ENCODE measurements at places on chromosomes 7 and 10. TPM values are rescaled to one million over a fixed set of nuclear protein-coding genes. Genes with fewer than 3 reads are reported as not detected.

The SMURF1 gene
- polyA plus RNA-seq: 16.6 TPM

The LRRN3 gene
- polyA plus RNA-seq: 12.0 TPM

The SLC25A40 gene
- 9.3 TPM for polyA plus RNA-seq

The CYP2C8 gene
- polyA plus RNA-seq: 0.09 TPM

The SPDYE16 gene
- polyA plus RNA-seq: not detected

The GPNMB gene
- 6.8 TPM for polyA plus RNA-seq

The CH25H gene
- 1.1 TPM for polyA plus RNA-seq

The CYP2C19 gene
- polyA plus RNA-seq: not detected

The SPDYE11 gene
- 0.06 TPM for polyA plus RNA-seq

DNA sequence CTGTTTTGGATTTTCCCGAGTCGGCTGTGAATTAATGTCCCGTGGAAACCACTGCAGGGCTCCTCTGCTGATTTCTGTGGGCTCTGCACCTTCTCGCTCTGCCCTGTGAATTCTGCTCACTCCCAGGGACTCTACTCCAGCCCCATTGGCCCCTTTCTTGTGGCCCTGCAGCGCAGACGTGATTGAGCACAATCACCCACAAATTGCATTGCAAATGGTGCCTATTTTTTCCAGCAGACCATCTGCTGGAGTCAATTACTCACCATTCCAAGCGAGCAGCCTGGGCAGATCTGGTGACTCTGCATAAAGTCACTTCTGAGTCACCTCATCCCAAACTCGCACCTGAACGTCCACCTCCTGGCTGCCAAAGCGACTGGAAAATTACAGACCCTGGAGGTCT lies 235.8 kb downstream of the PAXIP1 start:
- DNase-seq: no peak

- no peak for DNase-seq
These were observed 40.4 kb downstream of the RASGEF1A start for GRCh38 chr10:43226441-43226840.

GRCh38 chr10:74227697-74228424 lies 76.8 kb downstream of the ADK start:
- no peak for DNase-seq

GRCh38 chr10:22321156-22321923 lies 441 bp downstream of the BMI1 start:
- no peak for DNase-seq

DNA sequence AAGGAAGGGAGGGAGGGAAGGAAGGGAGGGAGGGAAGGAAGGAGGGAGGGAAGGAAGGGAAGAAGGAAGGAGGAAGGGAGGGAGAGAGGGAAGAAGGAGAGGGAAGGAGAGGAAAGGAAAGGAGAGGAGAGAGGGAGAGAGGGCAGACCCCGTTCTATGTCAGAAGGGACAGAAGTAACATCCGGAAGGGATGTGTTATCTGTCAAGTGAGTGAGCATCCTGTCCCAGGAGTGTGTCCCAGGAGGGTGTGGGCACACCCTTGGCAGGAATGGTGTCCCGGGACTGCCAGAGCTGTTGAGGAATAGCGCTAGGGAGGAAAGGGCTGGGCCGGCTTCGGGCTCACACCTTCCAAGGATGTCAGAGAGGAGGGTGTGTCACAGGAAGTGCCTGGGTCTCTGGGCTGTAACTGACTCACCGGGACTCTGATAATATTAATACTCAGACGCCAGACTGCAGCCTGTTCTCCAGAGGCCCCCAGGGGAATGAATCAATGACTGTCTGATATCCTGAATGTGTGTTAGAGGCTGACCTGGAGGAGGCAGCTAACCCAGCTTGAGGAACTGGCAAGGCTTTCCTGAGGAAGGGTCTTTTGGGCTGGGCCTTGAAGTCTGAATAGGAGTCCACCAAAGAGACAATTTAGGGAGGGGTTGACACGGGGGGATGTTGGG lies 125.6 kb upstream of the TNRC18 start:
- no peak for DNase-seq

- no peak for DNase-seq
These were observed 12.8 kb downstream of the LRRN3 start for GRCh38 chr7:111103678-111104274.

- no peak for DNase-seq
These were observed 345.6 kb upstream of the LRGUK start for GRCh38 chr7:133781486-133782090.

- no peak for DNase-seq
These were observed 6.2 kb upstream of the MBL2 start for GRCh38 chr10:52778511-52779392.

DNA sequence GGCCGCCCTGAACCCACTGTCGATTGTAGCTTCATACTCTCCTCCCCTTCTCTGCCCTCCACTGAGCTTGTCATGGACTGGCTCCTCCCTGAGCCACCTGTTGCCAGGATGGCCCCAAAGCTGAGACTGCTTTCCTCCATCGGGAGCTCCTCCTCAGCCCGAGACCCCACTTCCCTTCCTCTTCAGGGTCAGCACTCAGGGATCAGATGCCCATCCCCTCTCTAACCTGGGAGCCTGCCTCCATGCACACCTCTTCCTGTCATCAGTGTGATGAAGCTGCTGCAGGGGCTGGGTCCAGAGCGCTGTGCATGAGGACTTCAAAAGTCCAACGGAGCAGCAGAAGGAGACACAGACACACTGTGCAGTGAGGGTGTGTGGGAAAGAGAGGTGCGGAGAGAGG lies 201.1 kb downstream of the WDR37 start:
- no peak for DNase-seq

DNA sequence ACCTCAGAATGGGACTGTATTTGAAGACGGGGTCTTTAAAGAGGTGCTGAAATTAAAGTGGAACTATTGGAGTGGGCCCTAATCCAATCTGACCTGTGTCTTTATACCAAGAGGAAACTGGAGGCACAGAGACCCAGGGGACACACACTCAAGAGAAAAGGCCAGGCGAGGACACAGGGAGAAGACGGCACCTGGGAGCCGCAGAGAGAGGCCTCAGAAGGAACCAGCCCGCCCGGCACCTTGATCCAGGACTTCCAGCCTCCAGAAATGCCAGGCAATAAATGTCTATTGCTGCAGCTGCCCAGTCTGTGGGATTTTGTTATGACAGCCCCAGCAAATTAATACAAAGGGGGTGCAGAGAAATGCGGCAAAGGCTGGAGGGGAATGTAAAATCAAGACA lies 10.5 kb downstream of the CARD11 start:
- DNase-seq: no peak

DNA sequence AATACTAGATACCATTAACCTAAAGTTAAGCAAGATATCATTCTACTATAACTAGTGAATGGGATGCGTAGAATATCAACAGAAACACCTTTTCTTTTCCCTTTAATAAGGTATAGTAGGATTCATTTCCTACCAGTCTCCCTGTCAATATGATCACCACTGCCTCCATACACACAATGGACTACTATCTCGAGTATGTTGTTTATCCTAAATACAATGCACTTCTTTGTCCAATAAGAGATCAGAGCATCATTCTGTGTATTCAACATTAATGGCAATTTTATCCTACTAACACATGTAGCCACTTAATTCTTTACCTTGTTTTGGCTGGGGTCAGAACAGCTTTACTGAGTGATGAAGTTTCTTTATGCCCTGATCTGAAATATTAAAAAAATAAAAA lies 276.3 kb downstream of the TFEC start:
- DNase-seq: no peak

DNA sequence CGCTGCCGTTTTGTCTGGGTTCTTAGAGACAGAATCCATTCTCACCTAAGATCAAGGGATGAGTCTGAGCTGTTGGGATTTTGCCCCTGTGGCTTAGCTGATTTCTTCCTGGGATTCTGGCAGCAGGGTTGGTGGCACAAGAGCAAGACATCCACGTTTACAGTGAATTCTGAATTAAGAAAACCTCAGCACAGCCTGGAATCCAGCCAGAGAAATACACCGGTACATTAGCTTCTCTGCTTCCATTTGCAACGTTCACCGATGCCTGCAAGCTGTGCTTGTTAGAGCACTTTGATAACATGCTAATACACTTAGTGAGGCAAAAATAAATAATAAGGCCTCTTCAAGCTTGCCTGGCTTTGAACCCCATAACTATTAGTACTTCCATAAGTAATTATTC lies 569.8 kb downstream of the CALN1 start:
- no peak for DNase-seq

DNA sequence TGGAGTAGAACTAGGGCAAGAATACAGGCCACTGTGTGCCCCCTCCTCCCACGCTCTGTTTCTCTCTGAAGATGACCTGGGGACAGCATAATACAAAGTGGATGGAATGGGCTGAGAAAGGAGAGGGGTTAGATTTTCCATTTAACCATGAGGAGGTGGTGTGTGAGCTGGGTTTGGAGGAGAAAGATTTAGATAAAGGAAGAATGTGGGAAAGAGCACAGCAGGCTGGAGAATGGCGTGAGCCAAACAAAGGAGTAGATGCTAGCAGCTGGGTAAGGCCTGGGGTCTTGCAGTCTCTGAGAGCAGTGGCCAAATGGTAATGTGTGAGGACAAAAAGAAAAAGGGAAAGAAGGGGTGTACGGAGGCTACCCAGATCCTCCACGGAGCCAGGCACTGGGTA lies 8.6 kb downstream of the PNLIPRP2 start:
- DNase-seq: no peak

DNA sequence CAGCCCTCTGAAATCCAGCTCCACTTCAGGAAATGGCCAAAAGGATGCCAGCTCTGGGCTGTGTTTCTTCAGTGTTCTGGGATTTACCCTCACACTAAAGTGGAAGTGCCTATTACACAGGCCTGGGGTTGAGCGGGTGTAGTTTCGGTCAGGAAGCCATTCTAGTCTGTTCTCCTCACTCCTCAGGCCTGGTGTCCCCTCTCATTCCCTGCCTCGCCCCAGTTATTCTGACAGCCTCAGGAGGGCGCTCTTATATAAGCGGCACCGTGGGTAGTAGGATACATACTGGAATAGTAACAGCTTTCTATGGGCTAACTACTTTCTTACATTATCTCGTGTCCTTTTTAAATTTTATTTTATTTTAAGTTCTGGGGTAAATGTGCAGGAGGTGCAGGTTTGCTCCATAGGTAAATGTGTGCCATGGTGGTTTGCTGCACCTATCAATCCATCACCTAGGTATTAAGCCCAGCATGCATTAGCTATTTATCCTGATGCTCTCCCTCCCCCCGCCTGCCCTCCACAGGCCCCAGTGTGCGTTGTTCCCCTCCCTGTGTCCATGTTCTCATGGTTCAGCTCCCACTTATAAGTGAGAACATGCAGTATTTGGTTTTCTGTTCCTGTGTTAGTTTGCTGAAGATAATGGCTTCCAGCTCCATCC lies 12.2 kb upstream of the LGI1 start:
- DNase-seq: no peak
